D341Med (cell line): ENCODE measurements at places on chromosomes 4 and X.

DNA sequence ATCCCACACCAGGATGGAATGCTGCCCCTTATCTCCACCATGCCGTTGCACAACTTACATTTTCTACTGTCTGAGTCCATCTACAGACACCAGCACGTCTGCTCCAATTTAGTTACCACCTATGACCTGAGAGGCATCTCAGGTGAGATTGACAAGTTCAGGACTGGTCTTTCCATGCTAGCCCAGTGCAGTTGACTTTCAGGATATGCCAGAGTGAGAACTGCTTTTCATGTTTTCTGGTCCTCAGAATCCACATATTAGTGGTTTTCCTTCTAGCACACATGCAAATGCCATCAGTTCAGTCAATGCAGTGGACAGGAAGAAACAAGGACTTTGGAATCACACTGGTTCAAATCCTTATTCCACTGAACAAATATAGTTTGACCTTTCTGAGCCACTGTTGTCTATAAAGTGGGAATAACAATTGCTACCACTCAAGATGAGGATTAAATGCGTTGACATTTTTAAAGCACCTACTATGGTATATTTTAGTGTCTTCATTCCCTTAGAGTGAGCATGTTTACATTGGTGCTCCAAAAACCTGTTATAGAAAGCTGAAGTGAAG lies 38.1 kb upstream of the ANXA3 start:
- DNase-seq = no peak

GRCh38 chr4:73690051-73690738 lies 50.2 kb upstream of the CXCL8 start:
- no peak for DNase-seq

DNA sequence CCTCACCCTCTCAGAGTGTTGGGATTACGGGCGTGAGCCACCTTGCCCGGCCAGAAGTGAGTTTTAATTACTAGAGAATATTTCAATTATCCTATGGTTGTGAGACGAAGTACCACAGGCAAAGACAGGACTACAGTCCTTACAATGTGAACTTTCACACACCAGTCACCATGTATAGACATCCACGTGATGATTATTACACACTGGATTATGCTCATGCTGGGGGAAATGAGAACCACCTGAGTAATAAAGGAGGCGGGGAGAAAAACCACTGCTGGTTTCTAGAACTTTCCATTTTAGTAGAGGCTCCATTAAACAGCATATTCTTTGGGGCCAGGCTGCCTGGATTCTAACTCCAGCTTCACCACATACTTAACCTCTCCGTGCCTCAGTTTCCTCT lies 42.5 kb upstream of the TLR2 start:
- DNase-seq = no peak

DNA sequence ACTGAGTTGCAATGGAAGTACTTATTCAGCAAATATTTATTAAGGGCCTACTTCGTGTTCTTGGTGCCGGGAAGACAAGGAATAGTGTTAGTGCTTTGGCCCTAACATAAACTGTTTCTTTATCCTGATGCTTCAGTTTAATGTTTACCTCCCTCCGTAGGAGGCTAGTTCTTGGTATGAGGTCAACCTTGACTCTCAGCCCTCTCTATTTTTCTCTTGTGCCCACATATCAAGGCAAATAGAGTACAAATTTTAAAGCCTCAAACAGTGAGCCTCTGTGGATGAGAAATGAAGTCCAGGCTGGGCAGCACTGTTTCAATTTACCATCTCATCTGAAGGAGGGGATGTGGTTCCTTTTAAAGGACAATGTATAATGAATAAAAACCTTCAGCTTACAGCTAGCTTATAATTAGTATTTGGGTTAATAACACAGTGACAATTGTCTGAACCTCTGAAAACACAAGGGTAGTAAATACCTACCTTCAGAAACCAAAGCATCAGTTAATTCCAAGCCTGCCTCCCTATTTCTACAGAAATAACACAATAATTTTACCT lies 68.5 kb downstream of the SH3RF1 start:
- no peak for DNase-seq

DNA sequence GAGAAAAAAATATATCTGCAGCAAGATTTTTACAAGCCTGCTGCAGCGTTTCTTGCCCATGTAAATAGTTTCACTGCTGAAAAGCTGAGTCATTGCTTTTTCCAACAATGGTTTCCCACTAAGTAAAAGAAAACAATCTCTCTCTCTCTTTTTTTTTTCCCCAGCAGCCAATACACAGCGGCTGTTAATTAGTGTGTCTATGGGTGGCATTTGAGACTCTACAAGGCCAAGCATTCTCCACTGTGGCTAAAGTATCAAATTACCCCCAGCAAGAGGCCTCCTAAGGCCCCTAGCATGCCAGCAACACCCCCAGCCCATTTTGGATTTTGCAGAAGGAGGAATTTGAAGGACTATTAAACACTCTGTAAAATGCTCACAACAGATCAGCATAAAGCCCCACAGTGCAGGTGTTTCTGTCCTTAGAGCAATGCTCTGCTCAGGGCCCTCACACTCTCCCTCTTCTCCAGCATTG lies 837.4 kb downstream of the TRIML1 start:
- DNase-seq = no peak

GRCh38 chrX:153768311-153769157 lies 4.5 kb downstream of the PLXNB3 start:
- peak; percentile 20 for DNase-seq
